Right ventricle myocardium superior (tissue), 1 donor: ENCODE measurements at places on chromosomes 1 and 21. TPM values are rescaled to one million over a fixed set of nuclear protein-coding genes. Genes with fewer than 3 reads are reported as not detected.

Gene NHLH2
- not detected for total RNA-seq

DNA sequence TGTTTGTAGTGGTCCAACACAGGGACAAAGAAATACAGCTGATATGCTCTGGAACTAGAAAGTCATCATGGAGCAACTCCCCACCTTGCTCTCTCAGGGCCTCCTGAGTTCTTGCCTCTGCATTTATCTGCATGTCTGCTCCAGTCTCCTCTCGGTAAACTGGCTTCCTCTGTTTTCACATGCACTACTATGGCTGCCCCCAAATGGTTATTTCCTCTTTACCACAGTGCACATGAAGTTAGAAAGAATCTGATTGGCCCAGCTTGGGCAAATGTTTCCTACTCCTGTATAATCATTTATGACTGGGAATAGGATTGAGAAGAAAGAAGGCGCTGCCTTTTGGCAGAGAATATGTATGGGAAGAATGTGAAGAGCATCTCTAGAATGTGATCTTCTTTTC is 16.5 kb upstream of the PSMB2 start:
- no peak for DNase-seq

Gene RGS1
- 0.65 TPM for total RNA-seq

Gene RGS16
- total RNA-seq: 1.0 TPM

Gene PITHD1
- total RNA-seq: 43.8 TPM

Gene MRPS21
- total RNA-seq: 71.2 TPM

GRCh38 chr1:248828845-248829244 is 3.1 kb upstream of the SH3BP5L start:
- DNase-seq: no peak

GRCh38 chr1:205802060-205802459 is 10.9 kb downstream of the SLC41A1 start:
- DNase-seq: no peak

Gene GPR37L1
- total RNA-seq: 0.05 TPM

Gene TNFRSF8
- total RNA-seq: 0.59 TPM

DNA sequence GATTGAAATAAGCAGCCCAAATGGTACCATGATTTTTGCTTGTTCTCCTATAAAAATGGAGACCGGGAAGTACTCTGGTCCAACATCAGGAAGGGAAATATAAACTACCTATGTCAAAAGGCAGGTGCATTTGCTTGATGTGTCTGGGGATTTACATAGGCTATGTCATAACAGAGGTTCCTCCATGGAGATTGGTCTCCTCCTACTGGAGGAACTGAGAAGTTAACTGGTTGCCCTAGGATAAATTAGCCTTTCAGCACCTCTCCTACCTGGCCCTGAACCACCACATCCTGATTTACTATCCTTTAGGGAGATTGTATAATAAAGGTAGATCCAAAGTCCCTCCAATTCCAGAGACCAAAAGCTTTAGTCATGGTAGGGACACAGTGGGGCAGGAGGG is 1109.3 kb upstream of the B3GALT2 start:
- DNase-seq: no peak

Gene FCGR3A
- total RNA-seq: 23.0 TPM

Gene PRKACB
- total RNA-seq: 30.8 TPM

DNA sequence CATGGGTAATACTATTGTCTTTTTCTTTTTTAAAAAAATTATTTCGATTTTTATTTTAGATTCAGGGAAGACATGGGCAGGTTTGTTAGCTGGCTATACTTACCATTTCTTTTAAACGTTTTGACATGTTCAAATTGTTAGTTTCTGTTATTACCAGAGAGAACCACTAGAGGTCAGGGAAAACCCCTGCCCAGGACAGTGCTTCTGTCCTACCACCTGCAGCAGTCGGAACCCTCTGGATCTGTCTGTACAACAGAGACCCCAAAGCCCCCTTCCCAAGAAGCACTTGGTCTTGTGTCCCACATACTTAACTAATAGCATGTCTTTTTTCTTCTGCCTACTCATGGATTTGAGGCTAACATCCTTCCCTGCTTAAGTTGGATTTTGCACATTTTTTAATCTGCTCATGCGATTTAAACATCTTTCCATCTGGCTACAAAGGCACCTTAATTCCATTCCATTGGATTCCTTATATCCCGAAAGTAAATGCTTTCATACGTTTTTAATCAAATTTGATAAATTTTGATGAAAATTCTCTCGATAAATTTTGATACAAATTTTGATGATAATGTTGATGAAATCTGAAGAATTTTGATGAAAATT is 10.0 kb upstream of the C1orf115 start:
- no peak for DNase-seq

Gene GBP1
- 5.7 TPM for total RNA-seq

DNA sequence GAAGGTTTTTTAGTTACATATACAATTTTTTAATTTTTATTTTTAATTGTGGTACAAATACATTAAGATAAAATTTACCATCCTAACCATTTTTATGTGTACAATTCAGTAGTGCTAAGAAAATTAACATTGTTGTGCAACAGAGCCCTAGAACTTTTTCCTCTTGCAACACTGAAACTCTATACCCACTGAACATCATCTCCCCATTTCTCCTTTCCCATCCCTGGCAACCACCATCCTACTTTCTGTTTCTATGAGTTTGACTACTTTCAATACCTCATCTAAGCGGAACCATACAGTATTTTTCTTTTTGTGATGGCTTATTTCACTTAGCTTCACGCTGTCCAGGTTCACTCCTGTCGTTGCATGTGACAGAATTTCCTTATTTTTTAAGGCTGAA is 54.1 kb downstream of the PALMD start:
- DNase-seq: no peak

DNA sequence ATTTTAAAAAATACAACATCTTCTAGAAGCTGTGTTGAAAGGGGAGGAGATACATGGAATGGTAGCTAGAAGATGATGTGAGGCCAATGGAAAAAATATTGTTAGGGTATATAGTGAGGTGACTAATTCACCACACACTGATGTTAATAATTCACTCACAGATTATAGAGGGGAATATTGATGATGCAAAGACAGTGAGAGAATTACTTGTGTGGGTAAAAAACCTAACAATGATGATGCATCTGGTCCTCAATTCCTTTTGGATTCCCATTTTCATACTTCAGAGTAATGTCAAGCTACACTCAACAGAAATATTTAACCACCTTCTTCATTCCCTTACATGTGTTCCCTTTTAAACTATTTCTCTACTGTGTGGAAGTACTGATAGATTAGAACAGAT is 169.5 kb upstream of the DPYD start:
- DNase-seq: no peak

DNA sequence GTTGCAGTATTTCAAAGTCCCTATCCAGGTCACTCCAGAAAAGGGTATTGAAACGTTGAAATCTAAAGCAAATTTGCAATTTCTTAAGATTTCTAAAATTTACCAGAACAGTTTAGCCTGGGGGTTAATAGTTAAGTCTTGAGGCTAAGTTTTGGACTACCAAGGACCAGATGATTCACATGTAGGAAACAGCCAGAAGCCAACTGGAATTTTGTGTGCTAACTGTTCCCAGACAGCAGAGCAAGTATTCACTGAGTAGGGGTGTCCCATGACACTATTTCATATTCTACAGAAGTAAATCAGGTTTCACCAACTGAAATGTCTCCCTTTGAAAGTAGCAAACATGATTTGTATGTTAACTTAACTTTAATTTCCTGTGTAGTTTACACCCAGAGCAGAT is 11.5 kb upstream of the C1orf105 start:
- no peak for DNase-seq

Gene PLEKHN1
- total RNA-seq: not detected

DNA sequence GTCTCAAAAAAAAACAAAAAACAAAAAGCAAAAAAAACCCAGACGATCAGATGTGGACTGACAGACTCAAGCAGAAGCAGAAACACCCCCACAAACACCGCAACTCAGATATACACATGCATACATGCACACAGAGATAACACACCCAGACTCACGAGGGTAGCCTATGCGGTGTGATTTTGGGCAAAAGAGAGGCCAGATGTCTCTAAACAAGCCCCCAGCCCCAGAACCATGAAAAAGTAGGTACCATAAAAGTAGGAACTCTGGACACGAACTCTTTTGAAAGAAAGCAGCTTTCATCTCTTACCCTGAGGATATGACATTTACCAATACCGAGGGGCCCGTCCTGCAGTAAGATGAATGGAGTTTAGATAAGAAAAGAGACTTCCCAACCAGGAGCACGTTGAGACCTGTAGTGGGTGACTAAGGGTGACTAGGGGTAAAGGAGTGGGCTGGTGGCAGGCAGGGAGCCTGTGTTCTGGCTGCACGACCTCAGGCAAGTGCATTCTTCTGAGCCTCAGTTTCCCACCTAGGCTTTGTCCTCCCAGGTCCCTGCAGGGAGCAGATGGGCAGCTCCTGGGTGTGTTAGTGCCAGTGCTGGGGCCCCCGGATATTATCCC is 1.5 kb upstream of the TINAGL1 start:
- no peak for DNase-seq

DNA sequence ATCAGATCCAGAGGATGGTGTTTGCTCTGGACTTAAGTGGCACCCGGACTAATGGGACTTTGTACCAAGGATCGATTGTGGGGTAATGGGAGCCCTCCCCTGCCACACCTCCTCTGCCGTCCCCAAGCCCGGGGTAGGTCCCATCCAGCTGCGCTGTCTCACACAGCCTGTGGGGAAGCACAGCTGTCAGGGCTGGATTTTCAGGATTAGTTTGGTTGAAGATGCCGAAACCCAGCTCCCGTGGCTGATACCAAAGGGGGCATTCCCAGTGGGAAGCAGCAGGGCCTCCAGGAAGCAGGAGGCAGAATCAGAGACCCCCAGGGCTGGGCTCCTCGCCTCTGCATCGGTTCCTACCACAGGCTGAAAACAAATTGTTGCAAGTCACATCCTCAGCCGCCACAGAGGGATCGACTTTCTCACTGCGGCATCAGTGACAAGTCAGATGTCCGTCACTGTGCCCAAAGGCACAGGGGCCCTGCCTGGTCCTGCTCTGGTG is 59.7 kb downstream of the MATN1 start:
- no peak for DNase-seq

GRCh38 chr1:182910143-182910542 is 42.8 kb downstream of the SHCBP1L start:
- no peak for DNase-seq

- peak; percentile 47 for DNase-seq
These were observed 5.3 kb downstream of the SKI start for GRCh38 chr1:2233468-2233867.

DNA sequence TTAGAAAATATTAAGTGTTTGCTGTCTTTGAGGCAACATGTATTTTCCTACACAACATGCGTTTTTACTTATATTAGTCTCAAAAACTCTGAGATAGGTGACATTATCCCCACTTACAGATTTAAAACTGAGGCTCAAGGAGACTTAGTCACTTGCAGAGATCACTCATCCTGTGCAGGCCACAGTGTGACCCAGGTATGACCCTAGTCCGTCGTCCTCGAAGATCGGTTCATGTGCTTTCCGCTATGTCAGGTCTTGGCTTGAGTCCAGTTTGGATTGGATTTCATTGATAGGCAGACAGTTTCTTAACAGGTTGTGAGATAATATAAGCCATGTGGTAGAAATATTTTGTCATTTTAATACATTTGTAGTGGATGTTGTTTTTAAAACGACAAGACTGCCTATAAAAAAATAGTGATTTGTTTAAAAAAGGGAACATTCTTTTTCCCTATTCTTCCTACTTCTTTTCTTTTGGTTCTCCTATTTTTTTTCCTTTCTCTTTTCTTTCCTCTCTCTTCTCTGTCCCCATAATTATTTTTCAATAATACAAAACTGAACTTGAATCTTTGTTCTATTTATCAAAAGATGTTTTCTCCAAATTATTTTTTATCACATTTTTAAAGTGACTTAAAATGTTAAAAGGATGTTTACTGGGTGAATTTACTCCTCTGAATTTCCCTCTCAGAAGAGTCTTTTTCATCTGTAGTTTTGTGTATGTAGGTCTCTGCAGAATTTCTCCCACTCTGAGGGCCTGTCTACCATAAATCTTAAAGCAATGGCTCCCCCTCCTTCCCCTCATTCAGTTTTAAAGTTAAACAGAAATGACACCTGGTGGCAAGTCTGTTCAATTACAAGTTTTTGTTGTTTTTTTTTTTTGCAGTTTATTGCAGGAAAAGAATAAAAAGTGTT is 81.8 kb downstream of the PHTF1 start:
- DNase-seq: no peak

GRCh38 chr1:150543500-150544143 is 5.6 kb upstream of the ADAMTSL4 start:
- DNase-seq: peak; percentile 83

Gene AADACL3
- not detected for total RNA-seq

Gene SYCP1
- total RNA-seq: not detected

GRCh38 chr1:76871355-76871974 is 4.2 kb downstream of the ST6GALNAC5 start:
- no peak for DNase-seq

DNA sequence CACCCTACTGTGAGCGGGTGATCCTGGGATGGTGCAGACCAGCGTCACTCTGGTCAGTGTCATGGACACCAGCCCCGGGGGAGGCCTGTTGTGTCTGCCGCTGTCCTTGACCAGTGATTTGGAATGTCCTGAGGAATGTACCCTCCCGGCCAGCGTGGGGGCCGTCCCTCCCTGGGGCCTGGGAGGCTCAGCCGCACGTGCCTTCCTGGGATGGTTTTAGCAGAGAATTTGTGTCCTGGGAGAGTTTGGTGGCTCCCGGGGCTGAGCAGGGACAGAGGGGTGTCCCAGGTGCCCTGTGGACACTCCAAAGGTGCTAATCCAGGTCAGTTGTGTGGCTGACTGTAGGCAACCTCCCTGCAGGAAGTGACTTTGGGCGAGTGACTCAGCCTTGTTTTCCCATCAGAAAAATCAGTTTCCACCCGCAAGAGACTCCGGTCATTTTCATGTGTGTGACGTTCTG is 6.2 kb downstream of the ARHGEF16 start:
- DNase-seq: peak; percentile 35

GRCh38 chr1:103275725-103276124 is 167.4 kb upstream of the COL11A1 start:
- no peak for DNase-seq

- no peak for DNase-seq
These were observed 1.4 kb downstream of the CSRP1 start for GRCh38 chr1:201505503-201505890.
